ENCODE measurements at places on chromosomes 1 and 21. TPM values are rescaled to one million over a fixed set of nuclear protein-coding genes. Genes with fewer than 3 reads are reported as not detected.

NBPF4 gene
- not detected for polyA plus RNA-seq

- no peak overlapping the region for H3K27ac ChIP-seq
- H3K4me3 ChIP-seq: no peak overlapping the region
- H3K27me3 ChIP-seq: no peaks in the 10 kb centered on the region
Measured at GRCh38 chr1:119112791-119113190, 27.7 kb downstream of the WARS2 start.

- H3K4me3 ChIP-seq: no peak overlapping the region
- H3K27ac ChIP-seq: no peak overlapping the region
- H3K4me1 ChIP-seq: no peaks in the 10 kb centered on the region
- H3K27me3 ChIP-seq: no peaks in the 10 kb centered on the region
Measured at GRCh38 chr1:101683136-101683535, 313.6 kb downstream of the OLFM3 start.

GRCh38 chr1:95193591-95193990 is 40.4 kb upstream of the RWDD3 start:
- no peak for DNase-seq
- H3K36me3 ChIP-seq: no peaks in the 10 kb centered on the region
- H3K27me3 ChIP-seq: no peaks in the 10 kb centered on the region
- no peak overlapping the region for H3K4me3 ChIP-seq
- no peaks in the 10 kb centered on the region for H3K4me1 ChIP-seq

DNA sequence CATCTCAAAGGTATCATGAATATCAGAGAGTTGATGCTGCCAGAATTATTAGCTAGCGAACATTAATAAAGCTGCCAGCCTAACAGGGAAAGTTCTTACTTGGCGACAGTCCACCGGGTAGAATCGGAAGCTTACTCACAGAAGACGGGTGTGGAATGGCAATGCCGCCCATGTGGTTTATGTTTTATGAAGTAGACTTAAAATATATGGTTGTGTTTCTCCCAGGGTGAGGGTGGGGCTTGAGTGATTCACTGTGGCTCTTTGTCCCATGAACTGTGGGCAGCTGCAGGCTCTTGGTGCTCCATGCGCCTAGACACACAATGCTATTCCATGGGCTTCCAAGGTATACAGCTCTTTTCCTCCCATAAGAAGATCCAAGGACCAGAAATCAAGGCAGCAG is 162.7 kb downstream of the PIGK start:
- no peaks in the 10 kb centered on the region for H3K36me3 ChIP-seq
- H3K27me3 ChIP-seq: no peaks in the 10 kb centered on the region
- no peak for DNase-seq
- H3K27ac ChIP-seq: no peak overlapping the region
- no peaks in the 10 kb centered on the region for H3K4me1 ChIP-seq

DNA sequence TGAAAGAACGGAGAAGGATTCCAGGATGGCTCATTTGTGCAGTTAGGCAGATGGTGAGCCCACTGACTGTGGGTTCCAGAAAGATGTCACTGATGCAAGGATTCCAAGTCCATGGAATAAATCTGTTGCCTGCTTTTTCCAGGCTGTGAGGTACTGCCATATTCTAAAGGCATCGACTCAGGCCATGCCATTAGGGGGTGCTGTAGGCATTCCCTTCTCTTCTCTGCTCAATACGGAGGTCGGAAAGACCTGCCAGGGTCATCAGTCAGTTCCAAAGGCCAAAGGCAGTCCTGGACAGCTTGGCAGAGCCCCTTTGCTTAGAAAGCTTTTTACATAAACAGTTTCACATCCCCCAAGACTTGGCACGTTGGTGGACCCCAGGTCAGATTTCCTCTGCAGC is 31.7 kb upstream of the TMEM125 start:
- no peak overlapping the region for H3K4me3 ChIP-seq
- no peak overlapping the region for H3K27ac ChIP-seq
- DNase-seq: peak; percentile 72

DNA sequence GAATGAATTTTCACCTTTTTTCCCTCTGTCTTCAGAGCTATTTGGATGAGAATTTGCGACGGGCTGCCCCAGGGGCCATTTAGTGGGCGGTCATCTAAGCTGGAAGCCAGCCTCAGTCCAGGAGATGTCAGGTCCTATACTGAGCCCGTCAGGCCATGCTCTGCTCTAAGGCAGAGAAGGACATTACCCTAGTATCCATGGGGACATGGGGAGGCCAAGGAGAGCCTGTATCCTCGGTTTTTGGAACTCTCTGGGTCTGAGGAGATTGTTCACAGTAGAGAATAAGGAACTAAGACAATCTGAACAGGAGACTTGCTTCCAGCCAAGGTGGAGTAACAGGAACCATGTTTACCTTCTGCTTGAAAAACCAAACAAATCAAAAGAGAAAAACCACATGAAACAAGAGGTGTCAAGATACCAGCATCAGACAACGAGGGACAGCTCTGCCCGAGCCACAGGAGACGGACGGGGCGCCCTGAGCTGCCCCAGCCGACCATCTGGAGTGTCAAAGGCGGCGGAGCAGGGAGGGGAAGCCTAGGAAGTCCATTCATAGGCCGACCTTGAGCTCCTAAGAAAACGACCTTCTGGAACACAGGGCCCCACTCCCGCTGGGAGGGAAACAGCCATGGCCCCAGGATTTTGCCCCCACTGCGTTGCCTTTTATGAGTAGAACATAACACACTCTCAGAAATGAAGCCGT is 20.0 kb upstream of the ADARB1 start:
- no peaks in the 10 kb centered on the region for H3K36me3 ChIP-seq
- H3K4me3 ChIP-seq: no peak overlapping the region
- DNase-seq: no peak
- H3K4me1 ChIP-seq: peaks cover 11% of the 10 kb centered on the region
- no peak overlapping the region for H3K27ac ChIP-seq
- peaks cover 6% of the 10 kb centered on the region for H3K27me3 ChIP-seq

GRCh38 chr1:37108596-37109188 is 74.4 kb upstream of the GRIK3 start:
- no peak overlapping the region for H3K27ac ChIP-seq
- no peak overlapping the region for H3K4me3 ChIP-seq
- no peaks in the 10 kb centered on the region for H3K36me3 ChIP-seq
- DNase-seq: no peak

GRCh38 chr1:3531928-3532327 is 77.5 kb downstream of the ARHGEF16 start:
- no peak overlapping the region for H3K4me3 ChIP-seq
- H3K27me3 ChIP-seq: no peaks in the 10 kb centered on the region
- H3K27ac ChIP-seq: no peak overlapping the region
- no peaks in the 10 kb centered on the region for H3K4me1 ChIP-seq
- no peaks in the 10 kb centered on the region for H3K36me3 ChIP-seq

DNA sequence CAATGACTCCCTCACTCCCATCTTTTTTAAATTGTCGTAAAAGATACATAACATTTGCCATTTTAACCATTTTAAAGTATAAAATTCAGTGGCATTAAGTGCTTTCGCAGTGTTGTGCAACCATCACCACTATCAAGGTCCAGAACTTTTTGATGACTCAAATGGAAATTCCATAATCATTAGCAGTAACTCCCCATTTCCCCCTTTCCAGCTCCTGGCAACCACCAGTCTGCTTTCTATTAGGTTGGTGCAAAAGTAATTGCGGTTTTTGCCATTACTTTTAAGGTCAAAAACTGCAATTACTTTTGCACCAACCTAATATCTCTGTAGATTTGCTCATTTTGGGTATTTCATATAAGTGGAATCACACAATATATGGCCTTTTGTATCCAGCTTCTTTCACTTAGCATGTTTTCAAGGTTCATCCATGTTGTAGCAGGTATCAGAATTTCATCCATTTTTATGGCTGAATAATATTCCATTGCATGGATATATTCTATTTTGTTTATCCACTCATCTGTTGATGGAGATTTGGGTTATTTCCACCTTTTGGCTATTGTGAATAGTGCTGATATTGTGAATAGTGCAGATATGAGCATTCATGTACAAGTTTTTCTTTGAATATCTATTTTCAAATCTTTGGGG is 159.7 kb downstream of the HIVEP3 start:
- peaks cover 2% of the 10 kb centered on the region for H3K4me1 ChIP-seq
- peak; percentile 94 for DNase-seq
- H3K4me3 ChIP-seq: no peak overlapping the region
- no peak overlapping the region for H3K27ac ChIP-seq
- no peaks in the 10 kb centered on the region for H3K36me3 ChIP-seq

DNA sequence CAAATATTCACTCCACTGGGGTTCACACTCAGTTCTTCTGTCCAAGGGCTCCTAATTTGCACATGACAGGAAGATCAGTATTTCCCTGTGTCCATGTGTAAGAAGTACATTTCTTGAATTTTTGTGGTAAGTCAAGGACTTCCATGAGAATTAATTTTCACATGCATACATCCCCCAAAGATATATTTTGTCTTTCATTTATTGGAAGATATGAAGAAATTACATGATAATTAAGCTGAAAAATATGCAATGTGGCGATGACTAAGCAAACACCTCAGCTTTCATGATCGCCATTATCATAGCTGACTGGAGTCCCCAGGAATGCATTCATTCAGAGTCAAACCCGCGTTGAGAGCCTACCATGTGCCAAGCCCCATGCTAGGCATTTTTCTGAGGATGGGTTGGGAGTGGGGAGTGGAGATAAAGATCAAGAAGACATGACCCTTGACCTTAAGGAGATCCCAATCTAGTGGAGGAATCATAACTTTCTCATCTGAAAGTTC is 104.6 kb upstream of the F3 start:
- peak overlapping the region; percentile 96 for H3K27ac ChIP-seq
- H3K36me3 ChIP-seq: no peaks in the 10 kb centered on the region
- peak; percentile 96 for DNase-seq
- H3K27me3 ChIP-seq: no peaks in the 10 kb centered on the region
- peaks cover 24% of the 10 kb centered on the region for H3K4me1 ChIP-seq
- H3K4me3 ChIP-seq: no peak overlapping the region

DNA sequence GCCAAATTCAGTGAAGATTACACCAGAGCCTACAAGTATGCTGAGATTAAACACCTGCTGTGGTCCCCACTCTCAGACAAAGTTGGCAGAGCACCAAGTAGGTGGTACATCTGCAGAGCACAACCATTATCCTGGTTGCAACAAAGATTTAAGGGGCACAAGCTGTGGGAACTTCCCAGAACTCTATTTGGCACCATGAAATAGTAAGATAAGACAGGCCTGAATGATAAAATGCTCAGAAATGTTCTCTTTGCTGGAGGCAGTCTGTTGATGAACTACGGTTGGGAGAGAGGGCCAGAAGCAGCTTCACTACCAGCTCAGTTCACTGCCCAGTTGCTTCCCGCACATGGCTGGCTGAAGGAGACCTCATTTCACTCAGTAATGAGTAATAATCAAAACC is 19.9 kb downstream of the RPL5 start:
- no peaks in the 10 kb centered on the region for H3K36me3 ChIP-seq
- H3K4me3 ChIP-seq: no peak overlapping the region
- H3K4me1 ChIP-seq: no peaks in the 10 kb centered on the region
- no peak overlapping the region for H3K27ac ChIP-seq
- DNase-seq: no peak
- no peaks in the 10 kb centered on the region for H3K27me3 ChIP-seq

- H3K4me1 ChIP-seq: no peaks in the 10 kb centered on the region
- H3K4me3 ChIP-seq: no peak overlapping the region
- no peak overlapping the region for H3K27ac ChIP-seq
- no peaks in the 10 kb centered on the region for H3K27me3 ChIP-seq
- DNase-seq: no peak
Measured at GRCh38 chr1:220250681-220251080, 21.6 kb downstream of the RAB3GAP2 start.

Measured in fibroblast of lung (primary cell).